ENCODE measurements at places on chromosomes 13 and 19.
A peak's percentile ranks its signal among the peaks of the same experiment; 100 is the strongest.

GRCh38 chr13:69959046-69959445, 148.6 kb upstream of the ATXN8OS start:
- no peak for DNase-seq

GRCh38 chr13:36297366-36298338, at the start of gene CCDC169:
Gene CCDC169 (minus strand): TSS chr13:36297814. CDS start chr13:36297719, 95 bp downstream.
- DNase-seq = peak; percentile 47

DNA sequence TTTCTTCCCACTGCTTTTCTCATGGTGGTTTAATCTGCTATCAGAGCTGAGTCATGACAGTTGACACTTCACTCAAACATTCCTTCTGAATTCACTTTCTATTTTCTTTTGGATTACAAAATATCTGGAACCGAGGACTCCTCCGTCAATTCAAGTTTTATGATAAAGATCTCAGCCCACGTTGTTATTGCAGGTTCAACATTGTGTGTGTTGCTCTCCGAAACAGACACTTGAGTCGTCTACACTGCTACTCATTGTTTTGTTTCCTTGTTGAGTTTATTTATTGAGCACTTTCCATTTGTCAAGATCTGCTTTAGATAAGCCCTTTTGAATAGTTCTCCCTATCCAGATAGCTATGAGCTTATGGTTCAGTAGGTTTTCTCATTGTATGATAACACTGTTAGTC, 636.1 kb upstream of the GPC6 start:
- DNase-seq = no peak

DNA sequence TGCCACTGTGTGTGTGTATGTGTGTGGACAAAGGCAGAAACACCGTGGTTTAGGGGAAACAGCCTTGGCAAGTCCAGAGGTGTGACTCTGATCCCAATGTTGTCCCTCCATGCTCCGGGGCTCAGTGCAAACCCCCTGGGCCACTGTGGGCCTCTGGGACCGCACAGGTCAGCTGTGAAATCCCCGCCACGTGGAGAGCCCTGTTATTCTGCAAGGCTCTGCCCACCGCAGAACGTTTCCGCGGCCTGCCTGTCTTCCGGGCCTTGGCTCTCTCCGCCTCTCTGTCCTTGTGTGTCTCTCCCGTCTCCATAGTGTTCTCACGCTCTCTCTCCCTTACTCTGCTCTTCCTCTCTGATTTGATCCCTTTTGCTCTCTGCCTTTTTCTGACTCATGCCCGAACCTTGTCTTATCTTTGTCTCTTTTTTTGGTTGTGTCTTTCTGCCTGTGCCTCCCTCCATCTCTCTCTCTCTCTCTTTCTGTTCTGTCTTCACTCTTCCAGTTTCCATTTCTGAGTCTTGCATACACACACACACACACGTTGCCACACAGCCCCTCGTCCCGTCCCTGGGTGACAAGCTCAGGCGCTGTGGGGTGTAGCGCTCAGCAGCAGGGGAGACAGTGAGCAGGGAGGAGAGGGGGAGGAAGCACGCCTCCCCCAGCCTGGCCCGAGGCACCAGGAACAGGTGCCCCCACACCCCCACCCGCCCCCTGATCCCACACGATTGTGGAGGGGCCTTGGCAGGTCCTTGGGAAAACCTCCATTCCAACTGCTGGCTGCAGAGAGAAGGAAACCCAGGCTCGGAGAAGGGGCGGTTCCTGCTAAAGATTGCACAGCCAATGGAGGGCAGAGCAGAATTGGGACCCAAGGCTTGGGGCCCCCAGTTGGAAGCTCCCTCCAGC, 3.0 kb downstream of the TTYH1 start:
- DNase-seq = no peak

DNA sequence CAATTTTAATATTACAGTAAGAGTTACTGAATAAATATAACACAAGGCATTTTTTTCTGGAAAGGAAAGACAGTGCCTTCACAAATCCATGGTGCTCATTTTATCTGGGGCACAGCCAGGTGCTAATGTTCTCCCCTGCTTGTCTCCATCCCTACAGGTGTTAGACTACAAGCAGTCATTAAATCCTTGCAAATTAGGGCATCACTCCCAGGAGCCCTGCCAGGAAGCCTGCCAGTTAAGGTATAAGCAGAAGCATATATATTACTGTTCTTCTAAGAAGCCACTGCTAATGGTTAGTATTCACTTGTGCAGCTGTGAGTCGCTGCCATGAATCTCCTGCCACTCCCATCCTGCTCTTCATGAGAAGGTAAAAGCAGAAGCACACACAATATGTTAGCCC, 149.7 kb downstream of the OXGR1 start:
- DNase-seq = no peak

DNA sequence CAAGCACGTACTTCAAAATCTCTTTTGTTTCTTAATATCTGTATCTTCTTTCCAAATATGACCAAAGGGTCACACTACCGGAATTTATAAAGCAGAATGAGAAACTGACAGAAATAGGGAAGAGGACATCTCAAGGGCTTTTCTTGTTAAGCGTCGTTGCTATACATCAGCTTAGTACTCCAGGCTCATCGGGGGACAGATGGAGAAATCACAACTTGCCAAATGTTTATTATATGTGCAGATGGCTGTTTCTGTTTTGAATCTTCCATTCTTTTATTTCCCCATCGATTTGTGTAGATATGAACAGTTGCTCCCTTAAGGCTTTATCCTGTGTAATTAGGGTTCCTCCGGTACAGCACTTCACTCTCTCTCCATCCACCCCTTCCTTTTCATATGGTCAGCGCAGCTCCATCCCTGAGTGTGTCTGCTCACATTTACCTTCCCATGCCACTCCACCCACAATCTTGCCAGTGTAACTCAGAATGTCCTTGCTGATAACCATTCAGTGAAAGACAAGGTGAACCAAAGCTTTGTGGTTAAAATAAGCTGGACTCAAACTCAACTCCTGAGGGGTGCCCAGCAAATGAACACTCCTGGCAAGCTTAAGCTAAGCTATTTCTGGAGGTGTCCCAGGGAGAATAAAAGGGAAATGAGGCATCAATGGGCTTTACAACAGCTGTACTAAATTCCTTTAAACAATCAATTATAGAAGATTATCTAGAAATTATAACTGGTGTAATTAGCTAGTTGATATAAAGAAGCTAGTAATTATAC, 51.3 kb downstream of the TBC1D4 start:
- no peak for DNase-seq

- DNase-seq = no peak
These were observed 85.6 kb downstream of the ZNF486 start for GRCh38 chr19:20252613-20253012.

DNA sequence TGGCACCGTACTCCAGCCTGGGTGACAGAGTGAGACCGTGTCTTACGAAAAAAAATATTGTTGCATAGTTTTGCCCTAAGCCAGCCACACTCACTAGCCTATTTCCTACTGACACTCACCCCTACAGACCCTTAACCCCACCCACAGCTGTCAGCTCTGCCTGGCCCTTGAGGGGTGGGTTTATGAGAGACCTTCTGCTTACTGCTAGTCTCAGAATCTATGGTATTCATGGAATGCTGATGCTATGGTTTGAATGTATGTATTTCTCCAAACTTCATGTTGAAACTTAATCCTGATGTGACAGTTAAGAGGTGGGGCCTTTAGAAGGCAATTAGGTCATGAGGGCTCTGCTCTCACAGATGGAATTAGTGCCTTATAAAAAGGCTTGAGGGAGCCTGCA, 79.2 kb upstream of the LRCH1 start:
- DNase-seq = no peak

DNA sequence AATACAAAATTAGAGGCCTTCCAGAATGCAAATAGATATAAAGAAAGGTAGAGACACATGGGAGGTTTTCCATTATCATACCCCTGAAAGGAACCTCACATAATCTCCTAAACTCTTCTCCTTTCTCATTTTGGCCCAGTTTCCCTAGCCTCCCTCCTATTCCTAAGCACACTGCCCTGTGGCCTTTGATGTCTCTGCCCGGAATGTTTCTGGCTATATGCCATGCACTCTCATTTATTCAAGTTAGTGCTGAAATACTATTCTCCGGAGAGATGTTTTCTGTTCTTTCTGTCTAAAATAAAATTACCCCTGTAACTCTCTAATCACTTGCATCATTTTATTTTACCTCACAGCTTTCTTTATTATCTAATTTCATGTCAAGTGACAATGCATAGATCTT, 1287.7 kb downstream of the SLITRK5 start:
- DNase-seq = no peak

- DNase-seq = peak; percentile 30
These were observed 452 bp downstream of the PIAS4 start for GRCh38 chr19:4007836-4008539.

- DNase-seq = no peak
These were observed 594 bp upstream of the ZNF850 start for GRCh38 chr19:36773223-36773579.

DNA sequence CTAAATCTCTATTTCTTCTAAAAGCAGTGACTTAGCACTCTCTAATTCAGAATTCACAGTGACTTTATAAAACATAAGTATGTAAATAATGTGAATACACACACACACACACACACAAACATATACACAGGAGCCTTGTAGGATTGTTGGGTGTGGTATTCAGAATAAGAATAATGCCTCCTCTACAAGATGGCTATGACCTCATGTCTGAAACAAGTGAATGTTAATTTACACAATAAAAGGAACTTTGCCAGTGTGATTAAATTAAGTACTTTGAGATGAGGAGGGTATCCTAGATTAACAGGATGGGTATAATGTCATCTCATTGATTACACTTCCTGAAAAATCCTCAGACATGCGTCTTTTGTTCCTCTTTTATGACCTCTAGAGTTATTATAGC, 234.6 kb downstream of the SLITRK6 start:
- no peak for DNase-seq
